ENCODE measurements at places on chromosomes 2 and 18.

GRCh38 chr2:75416420-75417342, 144.1 kb downstream of the EVA1A start:
- DNase-seq, result no peak

DNA sequence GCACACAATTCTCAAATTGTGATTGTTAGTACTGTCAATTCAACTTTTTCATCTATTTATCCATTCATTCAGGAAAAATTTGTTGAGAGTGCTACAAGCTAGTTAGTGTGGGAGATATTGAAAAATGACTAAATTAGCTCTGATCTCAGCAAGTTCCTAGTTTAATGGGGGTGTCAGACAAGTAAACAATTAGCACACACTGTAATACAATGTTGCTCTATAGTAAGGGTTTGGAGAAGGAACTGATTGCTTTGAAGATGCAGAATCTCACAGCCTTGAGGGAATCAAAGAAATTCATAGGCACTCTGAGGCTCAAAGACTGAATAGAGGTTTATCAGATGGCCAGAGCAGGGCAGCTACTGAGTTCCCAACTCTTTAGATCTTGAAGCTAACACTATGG, 6.8 kb upstream of the CCNYL1 start:
- no peak for DNase-seq

DNA sequence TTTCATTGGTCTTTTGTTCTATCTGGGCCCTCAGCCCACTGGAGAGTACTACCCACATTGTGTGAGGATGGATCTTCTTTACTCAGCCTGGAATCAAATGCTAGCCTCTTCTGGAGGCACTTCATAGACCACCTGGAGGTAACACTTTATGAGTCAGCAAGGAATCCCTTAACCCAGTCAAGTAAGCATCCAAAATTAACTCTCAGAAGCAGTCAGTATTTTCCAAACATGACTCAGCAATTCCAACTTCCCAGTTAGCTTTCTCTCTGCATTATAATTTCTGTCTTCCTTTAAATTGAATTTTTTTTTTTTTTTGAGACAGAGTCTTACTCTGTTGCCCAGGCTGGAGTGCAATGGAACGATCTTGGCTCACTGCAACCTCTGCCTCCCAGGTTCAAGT, 142.7 kb downstream of the ACKR3 start:
- peak; percentile 40 for DNase-seq

DNA sequence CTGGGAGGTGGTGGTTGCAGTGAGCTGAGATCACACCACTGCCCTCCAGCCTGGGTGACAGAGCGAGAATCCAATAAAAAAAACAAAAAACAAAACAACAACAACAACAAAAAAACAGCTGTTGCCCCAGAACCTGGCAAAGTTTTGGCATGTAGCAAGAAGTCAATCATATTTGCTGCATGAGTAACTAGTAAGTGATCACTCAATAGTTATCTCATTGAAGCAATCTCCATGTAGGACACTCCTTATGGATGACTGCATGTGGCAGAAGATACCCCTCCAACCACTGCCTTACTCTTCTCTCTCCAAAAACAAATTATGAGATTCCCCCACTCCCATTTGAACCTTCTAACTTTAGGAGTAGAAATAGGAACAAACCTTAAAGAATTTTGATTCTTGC, 113.7 kb downstream of the TTC27 start:
- DNase-seq, result no peak

DNA sequence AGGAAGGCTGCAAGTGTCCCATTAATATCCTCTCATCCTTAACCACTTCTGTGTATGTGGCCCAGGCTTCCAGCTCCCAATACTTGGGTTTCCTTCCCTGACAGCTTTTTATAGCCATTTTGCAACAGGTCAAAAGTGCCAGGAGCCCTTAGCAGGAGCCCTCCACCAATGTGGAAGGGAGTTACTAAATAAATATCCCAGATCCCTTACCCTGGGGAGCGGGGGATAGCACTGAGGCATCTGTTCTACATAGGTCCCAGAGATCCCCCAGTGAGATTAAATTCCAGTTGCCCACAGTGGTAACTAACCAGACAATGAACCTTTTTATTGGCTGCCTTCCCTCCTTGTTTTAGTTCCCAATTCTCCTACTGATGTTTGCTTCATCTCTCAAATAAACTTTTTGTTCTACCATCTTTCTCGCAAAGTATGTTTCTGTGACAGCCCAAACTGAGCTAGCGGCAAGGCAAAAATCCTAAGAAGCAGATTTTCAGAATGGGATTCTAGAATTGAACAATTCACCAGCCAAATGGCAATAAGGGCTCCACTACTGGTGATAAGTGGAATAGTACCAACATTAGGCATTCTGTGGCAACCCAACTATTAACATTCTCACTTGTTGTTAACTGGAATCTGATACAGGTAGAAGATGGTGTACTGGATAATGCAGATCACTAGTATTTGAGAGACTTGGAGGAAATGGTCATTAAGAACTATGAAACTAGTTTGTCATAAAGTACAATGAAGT, 83.9 kb upstream of the MAPRE2 start:
- DNase-seq, result no peak

- DNase-seq, result no peak
Observed at GRCh38 chr2:238570391-238570790, 143.7 kb downstream of the ASB1 start.

- no peak for DNase-seq
Observed at GRCh38 chr2:85170938-85171475, 37.8 kb downstream of the TCF7L1 start.

GRCh38 chr18:78868330-78869316, 111.0 kb upstream of the SALL3 start:
- no peak for DNase-seq

DNA sequence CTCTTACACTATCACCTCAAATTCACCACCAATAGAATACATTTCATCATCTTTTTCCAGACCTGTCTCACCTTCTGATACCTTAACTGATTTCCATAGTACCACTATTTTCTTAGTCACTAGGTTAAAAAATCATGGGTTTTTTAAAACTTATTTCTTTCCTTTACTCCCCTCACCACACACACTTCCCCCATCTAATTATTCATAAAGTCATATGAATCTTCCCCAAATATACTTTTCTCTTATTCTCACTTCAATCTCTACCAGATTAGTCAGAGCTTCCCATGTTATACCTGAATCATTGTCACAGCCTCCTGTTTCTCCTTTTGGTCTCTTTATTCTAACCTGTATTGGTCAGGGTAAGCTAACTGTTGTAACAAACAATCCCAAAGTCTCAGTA, 696.3 kb downstream of the BCL11A start:
- DNase-seq, result no peak

GRCh38 chr2:170360546-170361089, 182.7 kb downstream of the MYO3B start:
- no peak for DNase-seq

DNA sequence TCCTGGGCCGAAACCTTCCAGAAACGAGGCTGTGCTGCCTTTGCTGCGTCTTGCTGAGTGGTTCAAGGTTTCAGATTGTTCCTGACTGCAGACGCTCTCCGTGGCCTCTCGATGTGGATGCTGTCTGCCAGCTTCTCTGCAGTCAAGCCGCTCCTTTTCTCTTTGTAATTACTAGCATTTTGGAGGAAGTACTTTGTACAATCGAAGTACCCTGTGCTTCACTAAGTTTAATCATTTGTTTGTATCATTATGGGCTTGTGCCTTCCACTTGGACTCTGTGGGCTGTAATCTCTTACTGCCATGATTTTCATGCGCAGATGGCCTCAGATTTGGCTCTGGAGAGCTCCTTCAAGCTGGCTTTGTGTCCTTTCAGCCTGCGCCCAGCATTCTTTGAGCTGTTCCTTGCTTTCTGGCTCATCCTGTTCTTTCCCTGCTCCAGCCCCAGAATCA, 49.3 kb downstream of the TRAF3IP1 start:
- DNase-seq, result no peak

GRCh38 chr2:191675807-191676721, 1.9 kb upstream of the NABP1 start:
- no peak for DNase-seq

DNA sequence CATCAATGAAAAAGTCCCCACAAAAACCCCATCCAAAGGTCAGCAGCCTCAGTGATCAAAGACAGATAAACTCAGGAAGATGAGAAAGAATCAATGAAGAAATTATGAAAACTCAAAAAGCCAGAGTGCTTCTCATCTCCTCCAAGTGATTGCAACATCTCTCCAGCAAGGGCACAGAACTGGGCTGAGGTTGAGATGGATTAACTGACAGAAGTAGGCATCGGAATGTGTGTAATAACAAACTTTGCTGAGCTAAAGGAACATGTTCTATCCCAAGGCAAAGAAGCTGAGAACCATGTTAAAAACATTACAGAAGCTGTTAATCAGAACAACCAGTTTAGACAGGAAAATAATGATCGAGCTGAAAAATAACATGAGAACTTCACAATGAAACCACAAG, 442.8 kb upstream of the SYT4 start:
- DNase-seq, result peak; percentile 3

DNA sequence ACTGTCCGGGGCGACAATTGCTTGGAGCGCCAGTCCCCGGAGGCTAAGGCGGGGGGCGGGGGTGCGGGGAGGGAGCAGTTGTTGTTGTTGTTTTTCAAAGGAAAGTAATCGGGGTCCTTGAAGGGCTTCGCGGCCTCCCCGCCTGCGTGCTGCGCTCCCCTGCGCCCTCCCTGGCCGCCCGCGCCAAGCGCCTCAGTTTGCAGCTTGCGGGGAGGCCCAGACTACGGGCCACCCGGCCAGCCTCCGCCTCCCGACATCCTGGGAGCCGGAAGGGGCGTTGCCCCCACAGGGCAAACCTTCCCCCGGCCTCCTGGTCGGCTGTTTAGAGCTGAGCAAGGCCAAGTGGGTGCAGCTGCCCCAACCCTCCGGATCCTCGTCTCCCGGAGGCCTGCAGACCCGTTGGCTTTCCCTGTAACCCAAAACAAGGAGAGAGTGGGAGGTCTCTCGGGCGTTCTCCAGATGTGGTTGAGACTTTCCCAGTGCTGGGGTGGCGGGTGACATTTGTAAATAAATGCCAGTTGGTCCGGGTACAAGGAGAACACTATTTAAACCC, 3.7 kb upstream of the SIX3 start:
- no peak for DNase-seq

DNA sequence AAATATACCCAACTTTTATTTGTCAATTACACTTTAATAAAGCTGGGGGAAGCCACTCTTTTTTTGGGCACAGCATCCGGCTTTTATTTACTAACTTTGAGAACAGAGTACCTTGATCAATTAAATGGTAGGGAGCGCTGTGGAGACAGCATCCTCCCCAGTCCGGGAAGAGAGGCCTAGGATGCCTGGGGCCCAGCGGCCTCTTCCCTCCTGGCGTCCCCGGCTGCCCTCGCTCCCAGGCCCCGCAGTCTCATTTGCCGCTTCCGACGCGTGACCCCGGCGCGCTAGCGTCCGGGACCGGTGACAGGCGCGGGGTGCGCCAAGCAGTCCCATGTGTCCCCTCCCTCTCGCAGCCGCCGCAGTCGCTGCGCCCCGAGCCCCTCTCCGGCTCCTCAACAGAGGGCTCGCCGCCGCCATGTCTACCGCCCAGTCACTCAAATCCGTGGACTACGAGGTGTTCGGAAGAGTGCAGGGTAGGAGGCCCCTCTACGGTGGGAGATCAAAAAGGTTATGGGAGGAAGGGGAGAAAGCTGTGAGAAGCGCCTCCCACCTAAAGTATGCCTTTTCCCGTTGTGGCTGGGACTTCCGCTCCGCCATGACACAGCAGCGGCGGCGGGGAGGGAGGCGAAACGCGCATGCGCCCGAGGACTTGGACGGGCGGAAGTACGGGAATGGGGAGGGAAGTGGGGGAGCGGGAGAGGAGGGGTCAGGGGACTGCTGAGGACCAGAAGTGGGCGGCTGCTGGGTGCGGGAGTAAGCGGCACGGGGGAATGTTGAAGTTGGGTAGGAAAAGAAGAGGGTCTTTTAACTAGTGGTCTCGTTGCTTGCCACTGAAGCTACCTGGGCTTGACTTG, at the start of gene ACYP2:
Gene ACYP2 (plus strand): TSS at position 332 of the 854 bp plus-strand sequence.
- DNase-seq, result peak; percentile 87

GRCh38 chr18:28174181-28174905, 2.6 kb downstream of the CDH2 start:
- no peak for DNase-seq
